ENCODE measurements at places on chromosomes 7 and 10. TPM values are rescaled to one million over a fixed set of nuclear protein-coding genes. Genes with fewer than 3 reads are reported as not detected.

DNA sequence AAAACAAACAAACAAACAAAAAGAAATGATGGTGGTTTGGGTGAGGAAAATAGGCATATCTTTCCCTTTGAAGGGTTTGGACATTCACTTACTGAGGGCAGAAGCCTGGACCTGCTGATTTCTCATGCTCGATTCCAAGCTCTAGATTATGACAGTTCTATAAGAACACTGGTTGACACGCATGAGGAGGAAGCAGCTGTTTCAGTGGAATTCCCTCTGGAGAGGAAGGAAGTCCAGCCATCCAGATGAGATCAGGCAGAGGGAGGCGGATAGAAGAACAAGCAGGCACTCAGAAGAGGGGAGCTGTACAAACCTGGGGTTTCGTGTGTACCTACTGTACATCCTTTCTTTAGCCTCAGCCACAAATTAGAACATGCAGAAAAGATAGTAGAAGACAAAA is 691.9 kb downstream of the INHBA start:
- DNase-seq = no peak

GRCh38 chr7:143519411-143520131 is 41.9 kb downstream of the TAS2R41 start:
- DNase-seq = peak; percentile 32

GRCh38 chr7:74097937-74098614 is 14.5 kb downstream of the LIMK1 start:
- peak; percentile 72 for DNase-seq

DNA sequence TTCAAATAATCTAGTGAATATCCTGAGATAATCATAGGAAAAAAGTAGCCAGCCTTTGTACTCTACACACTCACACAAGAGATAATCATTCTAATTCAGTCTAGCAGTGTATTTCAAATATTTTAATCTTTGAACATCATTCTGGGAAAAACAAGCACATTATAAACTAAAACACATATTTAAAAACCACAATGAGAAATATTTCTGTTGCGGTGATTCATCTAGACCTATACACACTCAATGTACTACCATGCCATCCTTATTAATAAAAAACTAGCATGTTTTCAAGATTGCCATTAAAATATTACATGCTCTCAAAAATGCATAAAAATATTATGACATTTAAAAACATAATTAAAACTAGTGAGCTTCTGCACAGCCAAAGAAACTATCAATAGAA is 11.8 kb downstream of the COG5 start:
- no peak for DNase-seq

- DNase-seq = no peak
Observed at GRCh38 chr7:26627891-26628341, 236.5 kb downstream of the SKAP2 start.

DNA sequence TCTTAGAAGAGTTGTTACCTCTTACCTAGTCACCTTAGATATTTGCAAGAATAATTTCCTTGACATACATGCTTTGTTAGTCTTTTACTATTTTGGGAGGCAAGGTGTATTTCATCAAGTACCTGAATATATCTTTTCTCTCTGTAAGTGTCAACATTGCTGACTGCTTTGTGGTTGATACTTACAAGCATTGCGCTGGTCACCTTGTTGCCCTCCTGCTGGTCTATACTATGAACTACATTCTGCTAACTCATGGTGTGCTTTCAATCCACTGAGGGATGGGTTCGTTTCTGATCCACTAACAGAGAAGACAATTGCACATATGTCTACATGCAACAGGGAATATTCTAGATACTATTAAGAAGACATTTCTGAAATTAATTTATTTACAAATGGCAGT is 837.8 kb upstream of the COBL start:
- no peak for DNase-seq

DNA sequence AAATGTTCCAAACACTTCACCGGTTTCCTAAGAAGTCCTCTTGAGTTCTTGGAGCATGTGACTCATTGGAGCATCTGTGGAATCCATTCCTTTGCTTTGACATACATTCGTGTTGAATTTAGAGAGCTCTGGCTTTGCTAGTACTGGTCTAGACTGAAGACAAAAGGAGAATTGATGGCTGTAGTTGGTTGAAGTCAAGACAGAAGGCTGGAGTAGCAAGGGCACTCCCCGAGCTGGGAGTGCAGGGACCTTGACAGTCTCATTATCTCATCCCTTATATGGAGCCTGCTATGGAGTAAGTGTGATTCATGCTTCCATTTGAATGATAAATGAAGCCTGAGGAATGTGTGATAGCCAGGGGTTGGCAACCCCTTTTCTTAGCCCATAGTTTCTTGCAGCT is 1249.1 kb downstream of the TYW1 start:
- DNase-seq = no peak

DNA sequence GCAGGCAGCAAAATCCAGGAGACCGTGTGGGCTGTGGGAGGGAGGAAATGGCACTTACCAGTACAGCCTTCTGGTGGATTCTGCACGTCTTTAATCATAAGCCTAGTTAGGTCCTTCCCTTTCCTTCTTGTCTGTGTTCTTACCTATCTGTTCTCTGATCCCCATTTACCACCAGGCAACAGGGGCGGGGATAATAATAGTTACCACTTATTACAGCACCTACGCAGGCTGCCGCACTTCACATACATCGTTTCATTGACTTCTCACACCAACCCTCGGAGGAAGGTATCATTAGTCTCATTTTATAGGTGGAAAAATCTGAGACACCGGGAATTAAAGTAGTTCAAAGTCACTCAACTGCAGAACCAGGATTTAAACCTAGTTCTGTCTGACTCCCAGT is 4.5 kb upstream of the EPHA1 start:
- no peak for DNase-seq

Gene MLXIPL
- polyA plus RNA-seq = 43.6 TPM

Gene FANK1
- polyA plus RNA-seq = 0.31 TPM

Gene LIPM
- polyA plus RNA-seq = not detected

Gene HEPACAM2
- polyA plus RNA-seq = 0.01 TPM

Gene IFIT1B
- not detected for polyA plus RNA-seq

Gene CPED1
- polyA plus RNA-seq = 11.7 TPM

Gene LBX1
- 1.8 TPM for polyA plus RNA-seq

Gene UCN3
- not detected for polyA plus RNA-seq

Gene CDHR1
- polyA plus RNA-seq = 0.03 TPM

Gene BTBD16
- not detected for polyA plus RNA-seq
